Effector memory CD4-positive, alpha-beta T cell (primary cell): ENCODE measurements at places on chromosomes 2 and 18.

DNA sequence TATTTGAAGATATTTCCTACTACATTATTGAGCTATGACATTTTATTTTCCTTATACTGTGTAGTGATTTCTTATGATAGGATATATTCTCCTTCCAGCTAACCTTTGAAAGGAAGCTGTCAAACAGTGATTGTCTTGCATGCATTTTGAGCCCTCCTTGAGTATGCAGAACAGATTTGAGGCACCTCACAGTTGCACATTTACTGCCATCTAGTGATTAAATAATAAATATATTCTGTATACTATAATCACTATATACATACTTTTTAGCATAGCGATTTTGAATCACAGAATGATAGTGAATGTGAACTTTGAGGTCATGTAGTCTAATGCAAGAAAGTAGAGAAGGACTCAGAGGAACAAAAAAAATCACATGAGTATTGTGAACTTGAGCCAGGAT lies 268.4 kb upstream of the CDH19 start:
- DNase-seq = no peak

- DNase-seq = no peak
Observed at GRCh38 chr2:177261116-177262060, 3.1 kb downstream of the NFE2L2 start.

DNA sequence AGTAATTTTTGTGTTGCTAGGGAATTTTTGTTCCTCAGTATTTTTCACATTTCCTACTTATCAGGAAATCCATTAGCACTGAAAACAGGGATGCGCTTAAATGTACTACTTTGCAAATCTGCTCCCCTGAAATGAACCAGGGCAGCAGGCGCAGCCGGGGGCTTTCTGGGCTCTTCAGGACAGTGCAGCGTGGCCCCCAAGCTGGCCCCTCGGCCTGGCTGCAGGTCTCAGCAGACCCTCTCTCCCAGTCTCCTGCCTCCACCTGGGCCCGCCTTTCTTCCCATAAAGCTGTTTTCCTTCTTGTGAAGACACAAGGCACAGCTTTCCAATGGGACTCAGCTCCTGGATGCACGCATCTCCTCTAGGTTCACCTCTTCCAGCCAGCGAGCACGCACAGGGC lies 35.3 kb downstream of the EIPR1 start:
- no peak for DNase-seq

- DNase-seq = no peak
Observed at GRCh38 chr2:47266939-47267710, 112.0 kb upstream of the STPG4 start.

GRCh38 chr2:240620859-240621258 lies 4.4 kb upstream of the GPR35 start:
- DNase-seq = no peak

GRCh38 chr2:55180374-55180773 lies 51.7 kb downstream of the CLHC1 start:
- no peak for DNase-seq
